Effector CD4-positive, alpha-beta T cell (primary cell): ENCODE measurements at places on chromosomes 5 and 9.

DNA sequence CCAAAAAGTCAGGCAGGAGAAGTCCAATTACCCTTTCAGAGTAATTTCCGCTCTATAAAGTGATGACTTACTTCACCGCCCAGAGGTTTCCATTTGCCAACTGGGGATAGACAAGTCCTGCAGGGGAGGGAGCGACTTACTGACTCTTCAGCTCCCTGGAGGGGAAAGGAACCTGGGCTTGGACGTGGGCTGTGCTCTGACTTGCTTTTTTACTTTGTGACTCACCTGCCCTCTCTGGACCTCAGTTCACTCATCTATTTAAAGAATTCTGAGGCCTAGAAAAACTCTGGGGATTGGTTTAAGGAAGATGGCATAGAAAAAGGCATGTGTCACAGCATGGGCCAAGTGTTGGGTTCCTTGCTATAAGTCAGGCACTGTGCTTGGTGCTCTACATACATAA is 180.4 kb upstream of the TRIM32 start:
- DNase-seq, result no peak

GRCh38 chr9:73162987-73163768 is 11.5 kb downstream of the ANXA1 start:
- DNase-seq, result no peak

GRCh38 chr5:127580731-127581130 is 63.3 kb downstream of the PRRC1 start:
- DNase-seq, result no peak

- no peak for DNase-seq
Measured at GRCh38 chr9:8733131-8733954, 933.8 kb upstream of the DMAC1 start.

DNA sequence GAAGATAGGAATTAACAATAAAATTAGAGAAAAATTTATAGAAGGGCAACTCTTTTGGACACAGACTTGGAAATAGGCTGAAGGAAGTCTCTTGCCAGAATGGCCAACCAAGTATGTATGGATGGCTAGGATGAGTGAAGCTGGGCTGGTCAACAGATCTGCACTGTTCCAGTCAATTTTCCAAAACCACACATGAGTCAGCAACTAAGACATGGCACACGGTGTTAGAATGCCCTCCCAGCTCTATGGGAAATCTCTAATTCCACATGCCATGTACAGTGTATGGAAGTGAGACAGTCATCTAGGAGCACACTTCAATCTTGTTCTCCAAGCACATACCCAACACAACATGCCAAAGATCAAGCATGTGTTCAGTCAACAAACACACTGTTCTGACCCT is 129.6 kb downstream of the GLIS3 start:
- DNase-seq, result no peak

- DNase-seq, result no peak
Measured at GRCh38 chr5:54325610-54326311, 15.4 kb upstream of the ARL15 start.

- DNase-seq, result no peak
Measured at GRCh38 chr9:93306579-93307091, 122.7 kb downstream of the WNK2 start.
